BE2C (cell line): ENCODE measurements at places on chromosomes 3 and 15.
A peak's percentile ranks its signal among the peaks of the same experiment; 100 is the strongest.

DNA sequence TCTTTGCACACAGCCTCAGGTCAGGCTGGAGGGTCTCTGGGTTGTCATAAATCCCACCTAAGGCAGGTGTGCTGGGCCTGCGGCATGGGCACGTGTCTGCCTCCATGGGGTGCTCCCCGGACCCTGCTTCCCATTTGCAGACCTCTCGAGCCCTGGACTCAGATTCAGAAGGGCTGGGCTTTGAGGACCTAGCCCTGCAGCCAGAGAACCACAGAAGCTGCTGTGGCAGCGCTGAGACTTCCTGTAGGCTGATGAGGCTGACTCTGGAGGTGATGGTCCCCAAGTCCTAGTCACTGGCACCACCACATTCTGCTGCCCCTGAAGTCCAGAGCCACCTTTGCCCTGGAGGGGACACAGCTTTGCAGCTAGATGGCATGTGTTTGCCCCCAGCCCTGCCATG is 156.4 kb downstream of the LRRC28 start:
- no peak for DNase-seq

DNA sequence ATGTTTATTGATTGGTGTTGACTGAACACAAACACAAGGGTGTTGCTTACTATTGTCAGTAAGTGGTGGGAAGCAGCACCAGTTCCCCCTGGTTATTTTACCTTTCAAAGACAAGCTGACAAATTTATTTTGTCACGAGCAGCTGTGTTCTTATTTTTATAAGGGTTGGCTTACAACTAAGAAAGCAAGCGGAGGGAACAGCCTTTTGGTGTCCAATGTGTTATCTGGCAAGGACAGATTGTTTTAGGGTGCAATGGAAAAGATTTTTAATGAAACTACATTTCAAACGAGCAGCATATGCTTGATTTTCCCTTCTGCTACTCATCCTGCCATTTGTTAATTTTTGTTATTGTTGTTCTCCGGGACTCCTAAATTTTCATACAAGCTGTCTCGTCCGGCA is 920.6 kb upstream of the CFAP20DC start:
- DNase-seq, result no peak

DNA sequence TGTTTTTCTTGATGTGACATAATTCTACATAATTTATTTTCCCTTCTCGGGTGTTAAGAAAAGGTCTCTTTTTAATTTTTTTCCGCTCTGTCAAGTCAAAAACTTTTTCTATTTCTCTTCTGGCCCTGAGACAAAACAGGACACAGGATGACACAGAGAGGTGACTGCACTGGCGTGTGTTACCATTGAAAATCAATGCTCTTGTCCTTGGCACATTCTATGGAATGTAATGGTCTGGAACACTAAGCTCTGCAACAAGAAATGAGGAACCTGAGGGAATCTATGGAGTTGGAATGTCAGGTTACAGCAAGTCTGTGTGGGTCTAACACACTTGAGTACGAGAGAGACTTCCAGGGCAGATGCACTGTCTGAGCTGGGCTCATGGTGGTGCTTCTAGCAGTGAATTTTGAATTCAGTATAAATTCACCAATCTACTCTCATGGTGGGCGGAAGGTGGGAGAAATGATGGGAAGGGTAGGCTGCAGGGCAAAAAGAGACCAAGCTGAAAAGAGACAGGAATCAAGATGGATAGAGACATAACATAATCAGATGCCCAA is 508.3 kb downstream of the TUSC7 start:
- DNase-seq, result peak; percentile 14

DNA sequence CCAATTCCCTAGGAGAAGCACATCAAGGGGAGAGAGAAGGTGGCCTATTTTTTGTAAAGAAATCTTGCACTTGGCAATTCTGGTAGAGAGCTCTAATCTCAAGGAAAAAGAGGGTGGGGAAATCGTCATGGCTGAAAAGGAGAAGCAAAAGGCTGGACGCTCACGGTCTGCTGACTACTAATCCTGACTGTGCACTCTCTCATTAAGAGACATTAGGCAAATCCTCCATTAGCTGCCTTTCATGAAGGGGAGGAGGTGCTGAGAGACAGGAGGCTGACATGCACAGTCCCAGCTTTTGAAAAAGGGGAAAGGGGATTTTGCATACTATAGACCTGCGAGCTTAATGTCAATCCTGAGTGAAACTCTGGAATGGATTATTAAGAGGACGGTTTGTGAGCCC is 170.0 kb downstream of the NR2F2 start:
- no peak for DNase-seq

DNA sequence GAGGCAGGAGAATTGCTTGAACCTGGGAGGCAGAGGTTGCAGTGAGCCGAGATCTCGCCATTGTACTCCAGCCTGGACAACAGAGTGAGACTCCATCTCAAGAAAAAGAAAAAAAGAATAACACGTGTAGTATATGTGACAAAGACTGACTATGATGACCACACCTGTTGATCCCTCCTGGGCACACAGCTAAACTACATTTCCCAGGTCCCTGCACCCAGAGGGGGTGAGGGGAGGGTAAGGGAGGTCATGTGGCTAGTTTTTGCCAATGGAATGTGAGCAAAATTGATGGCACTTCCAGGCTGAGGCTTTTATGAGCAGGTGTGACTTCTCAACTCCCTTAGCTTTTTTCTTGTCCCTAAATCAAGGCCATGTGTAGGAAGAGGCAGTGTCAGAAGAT is 58.2 kb downstream of the KLHL6 start:
- no peak for DNase-seq

DNA sequence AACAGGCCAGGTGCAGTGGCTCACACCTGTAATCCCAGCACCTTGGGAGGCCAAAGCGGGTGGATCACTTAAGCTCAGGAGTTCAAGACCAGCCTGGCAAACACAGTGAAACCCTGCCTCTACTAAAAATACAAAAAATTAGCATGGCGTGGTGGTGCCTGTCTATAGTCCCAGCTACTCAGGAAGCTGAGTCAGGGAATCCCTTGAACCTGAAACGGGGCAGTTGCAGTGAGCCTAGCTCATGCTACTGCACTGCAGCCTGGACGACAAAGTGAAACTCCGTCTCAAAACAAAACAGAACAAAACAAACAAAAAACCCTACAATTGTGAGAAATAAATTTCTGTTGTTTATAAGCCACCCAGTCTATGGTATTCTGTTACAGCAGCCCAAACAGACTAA is 94.7 kb downstream of the PIK3CB start:
- no peak for DNase-seq

GRCh38 chr3:170542704-170543103 is 43.2 kb downstream of the SLC7A14 start:
- DNase-seq, result no peak

DNA sequence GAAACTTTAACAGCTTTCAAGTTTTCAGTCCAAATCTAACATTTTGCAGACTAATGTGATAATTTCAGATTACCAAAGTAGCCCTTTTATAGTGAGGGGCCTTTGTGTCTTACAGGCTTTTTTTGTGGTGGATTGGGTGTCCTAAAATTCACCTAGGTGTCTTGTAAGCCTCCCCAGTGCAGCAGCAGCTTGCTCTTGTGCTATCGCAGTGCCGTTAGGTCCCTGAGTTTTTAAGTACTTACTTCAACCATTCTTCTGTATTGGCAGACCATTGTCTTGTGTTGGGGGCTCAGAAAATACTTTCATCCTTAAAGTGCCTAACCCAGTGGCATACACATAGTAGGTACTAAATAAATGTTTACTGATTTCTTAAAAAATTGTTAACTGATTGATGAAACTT is 2.1 kb downstream of the PDE8A start:
- DNase-seq, result no peak

DNA sequence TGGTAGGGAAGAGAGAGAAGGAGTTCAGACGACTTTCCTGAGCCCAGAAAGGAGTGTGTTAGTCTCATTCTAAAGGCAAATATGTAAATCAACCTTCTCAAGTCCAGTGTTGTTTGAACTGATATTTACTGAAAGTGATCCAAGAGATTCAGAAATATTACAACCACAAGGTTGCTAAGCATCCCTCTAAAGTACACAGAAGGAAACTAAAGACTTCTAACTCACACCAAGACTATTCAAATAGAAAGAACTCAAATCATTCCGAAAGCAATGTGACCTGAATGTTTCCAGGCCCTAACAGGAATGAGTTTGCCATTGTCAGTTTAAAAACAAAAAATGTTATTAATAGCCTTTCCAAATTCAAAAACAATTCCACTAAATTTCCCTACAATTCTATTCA is 56.9 kb upstream of the VGLL3 start:
- no peak for DNase-seq

DNA sequence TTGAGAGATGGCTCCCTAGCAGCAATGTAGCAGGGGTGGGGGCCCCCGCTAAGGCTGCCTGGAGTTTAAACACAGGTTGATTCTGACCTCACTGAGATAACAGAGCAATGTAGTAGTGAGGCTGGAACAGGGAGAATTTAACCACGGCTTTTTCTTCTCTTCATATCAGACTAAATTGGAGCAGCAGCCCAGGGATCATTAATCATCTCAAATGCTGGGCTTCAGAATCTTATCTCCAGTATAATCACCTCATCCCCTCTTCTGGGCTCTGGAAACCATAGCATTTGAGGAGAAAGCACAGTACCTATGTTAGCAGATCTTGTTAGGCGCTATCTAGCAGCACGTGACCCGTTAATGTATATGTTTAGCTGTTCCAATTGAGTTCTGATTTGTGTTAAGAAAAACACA is 25.4 kb upstream of the DET1 start:
- DNase-seq, result peak; percentile 49

DNA sequence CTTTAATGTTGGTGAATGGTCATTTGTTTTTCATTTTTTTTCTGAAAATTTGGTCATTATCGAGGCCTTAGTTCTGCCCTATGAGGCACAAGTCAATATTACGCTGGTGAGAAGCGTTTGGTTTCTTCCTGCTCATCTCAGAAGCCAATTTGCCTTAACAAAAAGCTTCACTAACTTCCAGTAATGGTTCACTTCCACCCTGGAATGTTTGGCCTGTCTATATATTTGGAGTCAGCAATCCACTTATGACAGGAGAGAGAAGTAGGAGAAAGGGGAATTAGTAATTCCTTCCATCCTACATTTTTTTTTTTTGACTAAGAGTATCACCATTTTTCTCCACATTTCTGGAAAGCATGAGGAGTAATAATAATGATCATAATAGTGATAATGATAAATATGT is 124.4 kb downstream of the DIPK2A start:
- no peak for DNase-seq

DNA sequence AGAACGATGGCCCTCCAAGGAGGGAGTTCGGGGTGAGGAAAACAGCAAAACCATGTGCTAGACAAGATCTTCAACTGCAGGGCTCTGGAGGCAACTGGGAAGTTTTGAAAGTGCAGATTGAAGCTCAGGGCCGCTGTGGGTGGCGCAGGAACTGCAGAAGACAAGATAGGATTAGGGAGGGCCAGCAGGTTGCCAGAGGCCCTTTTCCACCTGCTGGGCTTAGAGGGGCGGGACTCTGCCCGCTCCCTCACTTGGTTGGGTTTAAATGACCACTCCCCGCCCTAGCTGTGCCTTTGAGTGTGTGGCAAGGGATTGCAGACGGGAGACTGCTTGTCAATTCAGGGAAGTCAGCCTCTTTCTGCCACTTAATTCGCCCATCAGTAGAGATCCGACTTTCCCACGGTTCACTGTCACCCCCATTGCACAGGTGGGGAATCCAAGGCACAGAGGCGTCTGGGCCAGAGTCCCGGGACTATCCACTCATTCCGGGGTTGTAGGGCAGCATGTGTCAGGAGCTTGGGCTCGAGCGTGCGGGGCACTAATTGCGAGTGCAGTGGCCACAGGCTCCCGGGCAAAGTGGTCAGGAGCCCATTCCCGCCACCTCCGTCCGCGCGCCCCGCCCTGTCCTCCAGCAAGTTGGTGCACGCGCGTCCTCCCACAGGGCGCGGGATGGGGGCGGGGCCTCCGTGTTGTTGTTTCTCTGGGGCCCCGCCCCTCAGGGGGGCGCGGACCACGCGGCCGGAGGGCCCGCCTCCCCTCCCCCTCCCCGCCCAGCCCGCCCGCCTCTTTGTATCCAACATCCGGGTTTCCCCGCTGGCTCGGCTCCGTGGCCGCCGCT is at the start of gene ACVR2B:
ACVR2B (plus strand) TSS at position 816 of the 838 bp plus-strand sequence. CDS start 433 bp downstream, outside the sequence.
- DNase-seq, result peak; percentile 85

DNA sequence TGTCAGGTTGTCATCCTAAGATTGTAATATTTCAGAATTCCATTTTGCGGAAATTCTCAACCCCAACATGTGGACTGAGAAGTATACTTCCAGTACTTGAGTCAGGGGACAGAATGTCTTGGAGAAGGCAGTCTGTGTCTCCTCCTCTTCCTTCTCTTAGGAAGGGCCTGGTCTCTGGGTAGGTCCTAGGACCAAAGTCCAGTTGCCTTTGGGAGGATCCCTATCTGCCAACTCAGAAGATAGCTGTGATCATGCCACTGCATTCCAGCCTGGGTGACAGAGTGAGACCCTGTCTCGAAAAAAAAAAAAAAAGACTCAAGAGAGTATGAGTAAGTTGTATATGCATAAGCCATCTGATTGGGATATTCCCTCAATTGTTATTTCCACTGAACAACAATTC is 23.9 kb upstream of the FAM3D start:
- no peak for DNase-seq

GRCh38 chr3:113038328-113038727 is 47.5 kb downstream of the GTPBP8 start:
- no peak for DNase-seq

- no peak for DNase-seq
Measured at GRCh38 chr3:99484871-99485270, 153.5 kb upstream of the COL8A1 start.

DNA sequence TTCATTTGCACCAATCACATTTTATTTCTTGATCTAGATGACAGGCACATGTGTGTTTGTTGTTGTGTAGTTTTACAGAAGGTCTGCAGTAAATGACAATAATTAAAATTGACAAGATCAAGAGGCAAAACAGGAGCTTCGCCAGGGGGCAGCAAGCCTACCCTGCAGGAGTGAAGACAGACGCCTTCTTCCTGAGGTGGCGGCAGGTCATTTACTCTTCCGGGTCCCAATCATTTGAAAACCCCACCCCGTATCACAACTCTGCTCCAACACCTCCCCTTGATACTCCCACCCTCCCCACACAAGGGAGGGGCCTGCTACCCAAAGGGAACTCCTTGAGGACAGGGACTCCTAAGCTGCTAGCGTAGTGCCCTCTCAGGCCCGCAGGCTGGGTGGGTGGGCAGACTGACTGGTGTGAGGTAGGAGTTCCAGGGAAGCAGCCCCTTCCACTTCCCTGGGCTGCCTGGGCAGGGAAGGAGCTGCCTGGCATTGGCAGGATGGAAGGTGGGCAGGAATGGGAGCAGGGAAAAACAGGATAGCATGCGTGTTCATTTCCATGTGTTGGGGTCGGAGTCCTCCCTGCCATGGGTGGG is 13.1 kb downstream of the CHDH start:
- DNase-seq, result no peak

- DNase-seq, result peak; percentile 37
Measured at GRCh38 chr3:159766563-159767185, 222.0 kb upstream of the IL12A start.

DNA sequence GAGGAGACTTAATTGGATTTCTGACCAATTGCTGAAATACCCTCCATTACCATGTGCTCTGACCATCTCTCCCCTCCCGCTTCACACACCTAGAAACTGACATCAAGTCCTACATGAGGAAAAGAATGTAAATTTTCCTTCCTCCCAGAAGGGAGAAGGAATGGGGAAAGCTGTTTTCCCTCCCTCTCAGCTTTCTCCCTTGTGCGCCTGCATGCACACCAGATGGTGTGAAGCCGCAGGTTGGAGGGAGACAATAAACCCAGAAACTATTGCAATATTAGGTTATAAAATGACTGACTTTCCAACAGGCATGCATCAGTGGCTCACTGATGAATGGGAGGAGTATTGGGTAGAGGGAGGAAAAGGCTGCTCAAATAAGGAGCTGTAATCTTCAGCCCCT is 50.9 kb downstream of the MB21D2 start:
- DNase-seq, result no peak

GRCh38 chr3:115680803-115681345 is 57.6 kb downstream of the GAP43 start:
- DNase-seq, result no peak

GRCh38 chr3:43126536-43126935 is 20.7 kb upstream of the POMGNT2 start:
- no peak for DNase-seq
